ENCODE measurements at places on chromosomes 5 and 9. TPM values are rescaled to one million over a fixed set of nuclear protein-coding genes. Genes with fewer than 3 reads are reported as not detected.

Gene N4BP3
- 0.79 TPM for total RNA-seq

Gene SPAAR
- total RNA-seq: not detected

Gene SNCAIP
- total RNA-seq: not detected

Gene PDE6A
- total RNA-seq: not detected

Gene PLPP7
- not detected for total RNA-seq

Gene PCSK1
- not detected for total RNA-seq

Gene TUBB4B
- total RNA-seq: 232 TPM

Gene LCN1
- total RNA-seq: not detected

DNA sequence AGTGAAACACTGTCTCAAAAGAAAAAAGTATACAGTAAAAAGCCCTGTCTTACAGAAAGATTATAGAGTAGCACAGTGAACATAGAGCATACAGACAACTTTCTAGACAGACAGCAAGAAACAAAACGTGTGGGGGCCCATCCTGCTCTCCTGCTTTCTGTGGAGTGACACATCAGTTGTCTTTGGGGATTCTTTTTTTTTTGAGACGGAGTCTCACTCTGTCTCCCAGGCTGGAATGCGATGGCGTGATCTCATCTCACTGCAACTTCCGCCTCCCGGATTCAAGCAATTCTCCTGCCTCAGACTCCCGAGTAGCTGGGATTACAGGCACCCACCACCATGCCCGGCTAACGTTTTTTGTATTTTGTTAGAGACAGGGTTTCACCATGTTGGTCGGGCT, 14.9 kb downstream of the CDHR2 start:
- peaks cover 17% of the 10 kb centered on the region for H3K27me3 ChIP-seq
- no peaks in the 10 kb centered on the region for H3K36me3 ChIP-seq
- H3K4me3 ChIP-seq: no peak overlapping the region
- H3K4me1 ChIP-seq: no peaks in the 10 kb centered on the region

DNA sequence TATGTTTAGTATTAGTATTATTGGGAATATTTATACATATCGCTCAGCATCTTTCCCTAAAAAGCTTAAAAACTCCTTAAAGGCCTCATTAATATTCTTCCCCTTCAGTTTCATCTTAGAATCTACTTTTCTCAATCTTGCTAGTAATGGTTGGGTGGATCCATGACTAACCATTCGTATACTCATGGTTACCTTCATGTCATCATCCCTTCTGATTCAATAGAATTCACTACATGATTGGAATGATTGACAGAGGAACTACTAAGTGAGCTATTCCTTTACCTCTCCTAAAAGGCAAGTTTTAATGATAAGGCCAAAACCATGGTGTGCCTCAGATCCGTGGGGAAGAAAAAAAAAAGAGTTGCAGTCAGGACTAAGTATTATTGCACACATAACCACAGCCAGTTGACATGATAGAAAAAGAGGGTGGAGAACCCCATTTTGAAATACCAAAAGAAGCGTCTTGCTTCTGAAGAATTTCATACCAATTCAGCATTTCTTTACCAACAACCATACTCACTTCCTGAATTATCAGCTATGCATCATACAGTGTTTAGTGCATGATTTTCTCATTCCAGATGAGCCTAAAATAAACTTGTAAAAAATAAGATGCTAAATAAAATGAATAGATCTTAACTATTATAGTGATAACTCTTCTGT, 624.6 kb downstream of the PDE4D start:
- peaks cover 3% of the 10 kb centered on the region for H3K4me1 ChIP-seq
- H3K36me3 ChIP-seq: no peaks in the 10 kb centered on the region
- no peak overlapping the region for H3K4me3 ChIP-seq
- DNase-seq: no peak
- H3K27ac ChIP-seq: no peak overlapping the region
- no peaks in the 10 kb centered on the region for H3K27me3 ChIP-seq

DNA sequence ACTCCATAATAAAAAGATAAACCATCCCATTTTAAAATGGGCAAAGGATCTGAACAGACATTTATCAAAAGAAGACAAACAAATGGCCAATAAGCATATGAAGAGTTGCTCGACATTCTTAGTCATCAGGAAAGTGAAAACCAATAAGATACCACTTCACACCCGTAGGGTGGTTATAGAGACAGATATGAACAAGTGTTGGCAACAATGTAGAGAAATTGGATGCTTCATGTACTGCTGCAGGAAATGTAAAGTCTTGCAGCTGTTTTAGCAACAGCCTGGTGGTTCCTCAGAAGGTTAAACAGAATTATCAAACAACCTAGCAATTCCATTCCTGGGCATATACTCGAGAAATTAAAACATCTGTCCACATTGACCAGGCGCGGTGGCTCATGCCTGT, 42.5 kb downstream of the GTF3C4 start:
- peaks cover 3% of the 10 kb centered on the region for H3K27me3 ChIP-seq
- H3K36me3 ChIP-seq: no peaks in the 10 kb centered on the region

GRCh38 chr5:82023644-82024043, 51.8 kb downstream of the ATG10 start:
- DNase-seq: no peak
- H3K36me3 ChIP-seq: no peaks in the 10 kb centered on the region
- no peaks in the 10 kb centered on the region for H3K4me1 ChIP-seq
- H3K4me3 ChIP-seq: no peak overlapping the region
- no peaks in the 10 kb centered on the region for H3K27me3 ChIP-seq
- no peak overlapping the region for H3K27ac ChIP-seq

DNA sequence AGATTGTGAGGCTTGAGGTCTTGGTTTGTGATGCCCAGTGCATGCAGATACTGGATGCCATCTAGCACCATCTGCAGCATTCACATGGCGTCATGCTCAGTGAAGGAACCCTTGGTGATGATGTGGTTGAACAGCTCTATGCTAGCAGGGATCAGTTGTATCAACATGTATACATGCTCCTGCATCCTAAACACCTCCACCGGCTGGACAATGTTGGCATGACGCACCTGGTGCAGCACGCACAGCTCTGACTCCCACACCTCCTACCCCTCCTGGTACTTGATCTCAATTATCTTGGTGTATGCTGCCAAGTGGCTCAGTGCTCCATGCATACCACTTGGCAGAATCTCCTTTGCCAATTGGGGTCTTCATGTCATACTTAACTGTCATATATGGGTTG, 49.1 kb downstream of the MTREX start:
- H3K27ac ChIP-seq: no peak overlapping the region
- H3K4me1 ChIP-seq: no peaks in the 10 kb centered on the region
- no peaks in the 10 kb centered on the region for H3K27me3 ChIP-seq
- H3K4me3 ChIP-seq: no peak overlapping the region
- no peak for DNase-seq

GRCh38 chr5:125316915-125317535, 570.6 kb upstream of the ZNF608 start:
- peaks cover 6% of the 10 kb centered on the region for H3K4me1 ChIP-seq
- no peak overlapping the region for H3K27ac ChIP-seq
- no peak for DNase-seq
- no peak overlapping the region for H3K4me3 ChIP-seq
- H3K27me3 ChIP-seq: no peaks in the 10 kb centered on the region
- no peaks in the 10 kb centered on the region for H3K36me3 ChIP-seq

DNA sequence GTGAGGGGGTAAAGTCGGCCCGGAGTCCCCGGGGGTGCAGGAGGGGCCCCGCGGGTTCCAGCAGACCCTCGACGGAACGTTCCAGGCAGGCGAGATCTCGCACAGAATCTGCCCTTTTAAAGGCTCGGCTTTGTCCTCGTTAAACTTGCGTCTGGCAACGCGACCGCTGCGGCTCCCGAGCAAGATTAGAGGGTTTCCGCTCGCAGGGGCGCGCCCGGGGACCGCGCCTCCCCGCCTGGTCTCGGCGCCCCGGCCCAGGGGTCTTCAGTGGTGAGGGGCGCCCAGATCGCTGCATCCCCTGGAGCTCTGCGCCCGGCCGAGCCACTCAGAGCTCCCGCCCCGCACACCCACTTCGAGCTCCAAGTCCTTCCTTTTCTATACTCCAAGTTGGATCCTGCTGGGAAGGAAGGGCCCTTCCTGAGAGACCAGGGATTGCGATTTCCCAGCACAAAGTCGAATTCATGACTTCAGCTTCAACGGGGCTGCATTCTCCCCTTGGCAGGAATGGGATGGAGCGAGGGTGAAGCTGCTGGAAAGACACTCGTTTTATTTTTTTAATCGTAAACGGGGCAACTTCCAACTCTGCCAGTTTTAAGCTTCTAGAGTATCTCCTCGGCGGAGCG, 11.3 kb downstream of the PROP1 start:
- H3K4me1 ChIP-seq: no peaks in the 10 kb centered on the region
- H3K36me3 ChIP-seq: no peaks in the 10 kb centered on the region

DNA sequence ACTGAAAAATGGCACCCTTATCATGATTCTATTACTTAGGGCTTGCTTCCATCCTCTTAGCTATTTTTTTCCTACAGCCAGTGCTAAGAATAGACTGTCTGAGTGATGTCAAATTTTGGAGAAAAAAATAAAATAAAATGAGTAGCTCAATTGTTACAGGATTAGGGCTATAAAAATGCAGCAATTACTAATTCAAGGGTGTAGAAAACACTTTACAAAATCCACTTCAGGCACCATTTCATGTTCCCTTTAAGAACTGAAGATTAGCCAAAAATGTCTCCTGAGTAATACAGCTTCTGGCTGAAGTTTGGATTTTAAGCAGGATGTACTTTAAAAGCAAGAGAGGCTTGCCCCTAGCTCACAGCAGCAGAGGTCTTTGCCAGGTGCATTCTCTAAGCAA, 240.5 kb upstream of the IRX1 start:
- no peak overlapping the region for H3K4me3 ChIP-seq
- no peak overlapping the region for H3K27ac ChIP-seq
- H3K27me3 ChIP-seq: no peaks in the 10 kb centered on the region

- peaks cover 25% of the 10 kb centered on the region for H3K4me1 ChIP-seq
- H3K27ac ChIP-seq: peak overlapping the region; percentile 100
- H3K36me3 ChIP-seq: peaks cover 78% of the 10 kb centered on the region
- peak overlapping the region; percentile 13 for H3K4me3 ChIP-seq
- no peaks in the 10 kb centered on the region for H3K27me3 ChIP-seq
Observed at GRCh38 chr9:128636024-128636390, 20.6 kb downstream of the DYNC2I2 start.

- no peak overlapping the region for H3K27ac ChIP-seq
- no peak overlapping the region for H3K4me3 ChIP-seq
- H3K36me3 ChIP-seq: no peaks in the 10 kb centered on the region
- H3K4me1 ChIP-seq: no peaks in the 10 kb centered on the region
- DNase-seq: no peak
Observed at GRCh38 chr5:154571325-154572035, 93.5 kb upstream of the HAND1 start.

- no peaks in the 10 kb centered on the region for H3K4me1 ChIP-seq
- no peak overlapping the region for H3K27ac ChIP-seq
- no peaks in the 10 kb centered on the region for H3K27me3 ChIP-seq
- no peak overlapping the region for H3K4me3 ChIP-seq
- peak; percentile 21 for DNase-seq
Observed at GRCh38 chr5:77806213-77806843, 30.2 kb upstream of the TBCA start.

DNA sequence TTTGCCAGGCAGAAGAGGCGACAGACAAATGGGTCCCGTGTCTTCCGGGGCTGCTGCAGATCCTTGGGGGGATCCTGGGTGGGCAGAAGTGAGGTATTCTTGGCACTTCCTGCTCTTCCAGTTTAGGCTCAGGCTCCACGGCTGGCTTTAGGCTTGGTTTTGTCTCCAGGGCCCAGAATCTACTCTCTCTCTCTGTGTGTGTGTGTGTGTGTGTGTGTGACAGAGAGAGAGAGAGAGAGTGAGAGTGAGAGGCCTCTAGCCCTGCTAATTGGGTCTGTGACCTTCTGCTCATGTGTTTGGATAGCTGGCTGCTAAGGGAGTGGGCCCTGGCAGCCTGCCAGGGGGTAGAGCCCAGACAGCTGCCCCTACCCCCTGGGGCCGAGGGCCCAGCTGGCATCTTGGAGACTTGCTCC, 39.3 kb downstream of the CRB2 start:
- H3K27me3 ChIP-seq: no peaks in the 10 kb centered on the region
- DNase-seq: no peak
- H3K27ac ChIP-seq: no peak overlapping the region
- H3K36me3 ChIP-seq: no peaks in the 10 kb centered on the region

- no peak for DNase-seq
- H3K36me3 ChIP-seq: no peaks in the 10 kb centered on the region
- H3K4me1 ChIP-seq: no peaks in the 10 kb centered on the region
- H3K4me3 ChIP-seq: no peak overlapping the region
Observed at GRCh38 chr9:117825609-117826347, 121.6 kb downstream of the TLR4 start.

GRCh38 chr5:107894361-107894760, 223.6 kb upstream of the EFNA5 start:
- no peak overlapping the region for H3K4me3 ChIP-seq
- H3K27ac ChIP-seq: no peak overlapping the region
- DNase-seq: no peak
- H3K27me3 ChIP-seq: no peaks in the 10 kb centered on the region
- H3K36me3 ChIP-seq: no peaks in the 10 kb centered on the region

DNA sequence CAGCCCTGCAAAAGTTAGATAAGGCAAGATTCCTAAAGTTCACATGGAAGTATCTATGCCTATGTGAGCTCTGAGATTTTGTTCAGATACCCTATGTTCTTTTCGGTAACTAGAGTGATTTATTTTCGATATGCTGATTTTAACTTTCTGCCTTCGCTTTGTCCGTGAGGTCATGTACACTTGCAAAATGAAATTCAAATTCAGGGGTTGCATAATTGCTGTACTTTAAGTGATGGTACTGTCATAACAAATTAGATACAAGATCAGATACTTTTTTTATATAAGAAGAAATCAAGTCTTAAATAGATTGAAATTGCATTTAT, 350 bp upstream of the ECPAS start:
- H3K36me3 ChIP-seq: peaks cover 14% of the 10 kb centered on the region
- H3K27ac ChIP-seq: peak overlapping the region; percentile 83
- H3K4me1 ChIP-seq: peaks cover 9% of the 10 kb centered on the region
- DNase-seq: no peak

GRCh38 chr9:136084063-136084944, 10.8 kb downstream of the NACC2 start:
- H3K27me3 ChIP-seq: no peaks in the 10 kb centered on the region
- H3K36me3 ChIP-seq: no peaks in the 10 kb centered on the region
- H3K4me3 ChIP-seq: no peak overlapping the region
- no peak for DNase-seq
- H3K4me1 ChIP-seq: no peaks in the 10 kb centered on the region

DNA sequence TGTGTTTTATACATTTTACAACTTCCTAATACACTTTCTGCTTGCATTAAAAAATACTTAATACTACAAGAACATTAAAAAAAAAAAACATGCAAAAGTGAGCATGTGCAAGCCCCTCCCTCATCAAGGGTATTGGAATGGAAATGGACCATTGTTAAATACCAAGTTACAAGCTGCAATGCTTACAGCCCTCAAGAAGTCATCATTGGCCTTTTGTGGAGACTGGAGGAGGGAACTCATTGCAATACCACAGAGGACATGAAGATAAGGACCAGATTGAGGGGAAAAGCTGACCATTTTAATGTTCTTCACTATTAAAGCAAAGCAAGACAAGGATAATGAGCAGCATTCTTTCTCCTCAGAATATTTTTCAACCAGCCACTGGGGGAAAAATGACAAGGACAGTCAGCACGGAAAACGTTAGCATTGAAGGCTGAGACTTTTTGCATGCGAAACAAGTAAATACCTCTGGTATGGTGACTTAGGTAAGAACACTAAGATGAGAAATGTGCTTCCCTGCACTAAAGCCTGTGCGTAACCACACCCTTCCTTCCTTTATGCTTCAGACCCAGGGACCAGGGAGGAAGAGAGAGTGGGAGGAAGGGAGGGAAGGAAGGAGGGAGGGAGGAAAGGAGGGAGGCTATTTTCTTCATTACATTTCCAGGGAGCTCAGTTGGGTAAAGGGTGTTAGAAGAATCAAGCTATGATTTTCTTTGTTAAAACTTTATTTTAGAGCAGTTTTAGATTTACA, 141.1 kb upstream of the RAPGEF1 start:
- no peaks in the 10 kb centered on the region for H3K27me3 ChIP-seq
- H3K36me3 ChIP-seq: no peaks in the 10 kb centered on the region
- H3K4me3 ChIP-seq: no peak overlapping the region
- no peak overlapping the region for H3K27ac ChIP-seq
